ENCODE measurements at places on chromosomes 2 and 18.

- DNase-seq: no peak
Measured at GRCh38 chr18:69974365-69974764, 26.7 kb upstream of the CD226 start.

GRCh38 chr18:55592572-55592971, 4.6 kb upstream of the TCF4 start:
- no peak for DNase-seq

DNA sequence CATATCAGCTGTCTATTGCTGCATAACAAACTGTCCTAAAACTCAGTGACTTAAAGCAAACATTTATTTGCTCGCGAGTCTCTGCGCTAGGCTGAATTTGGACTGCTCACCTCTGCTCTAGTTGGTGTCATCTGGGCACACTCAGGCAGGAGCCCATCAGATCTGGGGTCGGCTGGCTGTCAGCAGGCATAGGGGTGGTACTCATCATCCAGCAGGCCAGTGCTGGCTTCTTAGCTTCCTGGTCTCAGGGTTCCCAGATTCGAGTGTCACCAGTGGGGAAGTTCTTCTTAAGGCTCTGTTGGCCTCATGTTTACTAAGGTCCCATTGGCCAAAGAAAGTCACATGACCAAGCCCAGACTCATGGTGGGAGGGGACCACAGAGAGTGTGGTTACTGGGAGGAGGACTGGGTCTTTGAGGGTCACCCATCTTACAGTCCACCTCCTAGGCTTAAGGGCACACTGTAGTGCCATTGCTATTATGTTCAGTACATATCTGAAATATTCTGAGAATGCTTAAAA, 71.6 kb upstream of the ATG16L1 start:
- DNase-seq: no peak

DNA sequence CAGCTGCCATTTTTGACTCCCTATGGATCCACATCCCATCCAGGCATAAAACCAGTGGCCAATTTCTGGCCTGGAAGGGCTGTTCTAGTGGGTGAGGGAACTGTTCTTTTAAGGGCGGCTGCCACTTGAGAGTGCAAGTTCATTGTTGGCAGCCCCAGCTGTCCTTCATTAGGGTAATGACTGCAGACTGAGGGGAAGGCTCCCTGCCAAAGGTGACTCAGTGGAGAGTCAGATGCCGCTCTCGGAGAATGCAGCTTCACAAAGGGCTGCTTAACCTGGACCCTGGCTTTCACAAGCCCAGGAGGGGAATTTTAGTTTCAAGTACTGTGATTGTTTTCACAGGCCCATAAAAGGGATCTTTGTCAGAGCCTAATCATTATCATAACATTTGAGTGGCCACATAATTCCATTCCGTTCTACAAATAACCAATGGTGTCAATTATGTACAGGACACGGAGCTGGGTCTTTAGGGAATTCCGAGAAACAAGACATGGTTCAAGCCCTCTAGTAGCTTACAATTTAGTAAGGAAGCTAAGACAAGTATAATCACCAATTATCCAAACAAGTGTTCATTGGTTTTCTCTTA, 235.7 kb downstream of the CDCA7 start:
- no peak for DNase-seq

- DNase-seq: no peak
Measured at GRCh38 chr18:44826418-44827259, 146.0 kb downstream of the SETBP1 start.

DNA sequence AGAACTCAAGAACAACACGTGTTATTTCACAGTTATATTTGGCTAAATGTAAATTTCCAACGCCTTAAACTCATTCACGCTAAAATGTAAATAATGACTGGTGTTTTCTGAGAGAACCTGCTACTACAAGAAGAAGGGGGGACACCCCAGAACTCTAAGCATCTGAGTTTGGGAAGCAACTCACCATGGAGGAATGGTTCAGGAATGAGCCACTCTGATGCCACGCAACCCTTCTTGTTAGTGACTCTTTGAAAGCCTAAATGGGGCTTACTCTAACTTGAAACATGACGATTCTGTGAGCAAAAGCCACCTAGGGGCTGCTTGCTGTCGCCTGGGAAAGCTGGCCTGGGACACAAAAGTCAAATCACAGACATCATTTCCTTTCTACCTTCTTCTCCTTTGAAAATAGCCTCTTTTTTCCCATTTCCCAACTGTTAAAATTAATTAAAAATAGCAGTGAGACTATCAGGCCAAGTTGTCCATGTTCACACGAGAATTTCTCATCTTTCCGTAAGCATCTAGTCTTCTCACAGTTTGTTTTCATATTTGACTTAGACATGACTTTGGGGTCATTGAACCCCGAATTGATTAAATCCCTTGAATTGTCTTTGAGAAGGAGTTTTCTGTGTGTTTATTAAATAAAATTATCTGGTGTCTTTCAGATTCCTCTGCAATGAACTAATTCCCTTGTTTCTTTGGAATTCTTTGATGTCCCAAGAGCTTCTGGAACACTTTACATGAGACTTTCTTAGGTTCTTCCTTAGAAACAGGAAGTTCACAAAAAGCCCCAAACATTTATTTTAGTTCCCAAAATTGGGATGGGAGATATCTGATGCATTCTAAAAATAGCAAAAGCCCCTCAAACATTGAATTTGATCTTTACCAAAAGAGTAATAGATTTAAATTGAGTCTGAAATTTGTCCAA, 75.5 kb upstream of the CABLES1 start:
- DNase-seq: no peak

GRCh38 chr18:79597831-79598632, 81.6 kb upstream of the CTDP1 start:
- DNase-seq: no peak

GRCh38 chr2:227615181-227615580, 541 bp upstream of the SCYGR3 start:
- DNase-seq: no peak

GRCh38 chr2:71602581-71602980, 149.2 kb downstream of the DYSF start:
- no peak for DNase-seq
